ENCODE measurements at places on chromosomes 2 and 18. TPM values are rescaled to one million over a fixed set of nuclear protein-coding genes. Genes with fewer than 3 reads are reported as not detected.

DNA sequence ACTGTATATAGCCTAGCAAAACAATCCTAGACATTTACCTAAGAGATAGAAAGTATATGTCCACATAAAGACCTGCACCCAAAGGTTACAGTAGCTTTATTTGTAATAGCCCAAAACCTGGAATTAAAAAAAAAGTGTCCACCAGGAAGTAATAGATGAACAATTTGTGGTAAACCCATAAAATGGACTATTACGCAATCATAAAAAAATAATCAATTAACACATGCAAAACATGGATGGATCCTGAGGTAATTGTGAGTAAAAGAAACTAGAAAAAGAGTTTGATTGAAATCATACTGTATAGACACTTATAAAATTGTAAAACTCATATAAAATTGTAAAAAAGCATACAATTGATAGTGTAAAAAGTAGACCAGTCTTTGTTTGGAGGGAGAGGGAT, 673.0 kb upstream of the ZNF804A start:
- no peak for DNase-seq

GRCh38 chr2:236781933-236782816, 212.6 kb downstream of the ACKR3 start:
- DNase-seq: no peak

GRCh38 chr2:163370169-163370886, 365.5 kb downstream of the FIGN start:
- no peak for DNase-seq

DNA sequence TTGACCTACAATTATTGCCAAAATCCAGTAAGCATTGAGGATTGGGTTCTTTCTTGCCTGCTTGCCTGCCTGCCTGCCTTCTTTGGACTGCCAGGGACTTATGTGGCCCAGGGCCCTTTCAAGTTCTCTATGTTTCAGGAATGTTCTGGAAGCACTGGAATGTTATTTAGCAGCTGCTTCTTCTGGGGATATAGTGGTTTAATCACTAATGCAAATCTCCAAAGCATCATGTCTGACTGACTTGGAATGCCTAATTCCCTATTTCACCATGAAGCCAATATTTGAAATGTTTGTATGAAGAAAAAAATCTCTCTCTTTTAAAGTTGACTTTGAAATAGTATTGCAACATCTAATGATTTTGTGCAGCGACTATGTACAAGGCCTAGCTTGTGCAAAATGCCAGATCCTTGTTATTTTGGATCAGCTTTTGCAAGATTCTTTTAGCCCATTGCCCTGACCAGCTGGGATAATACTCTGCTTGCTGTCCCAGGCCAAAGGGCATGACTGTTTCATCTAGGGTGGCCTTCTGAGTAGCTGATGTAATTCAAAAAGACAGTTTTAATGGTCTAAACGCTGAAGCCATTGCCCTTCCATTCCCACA, 204.6 kb downstream of the RND3 start:
- no peak for DNase-seq

- peak; percentile 36 for DNase-seq
Measured at GRCh38 chr2:64203858-64204632, 59.8 kb upstream of the PELI1 start.

DNA sequence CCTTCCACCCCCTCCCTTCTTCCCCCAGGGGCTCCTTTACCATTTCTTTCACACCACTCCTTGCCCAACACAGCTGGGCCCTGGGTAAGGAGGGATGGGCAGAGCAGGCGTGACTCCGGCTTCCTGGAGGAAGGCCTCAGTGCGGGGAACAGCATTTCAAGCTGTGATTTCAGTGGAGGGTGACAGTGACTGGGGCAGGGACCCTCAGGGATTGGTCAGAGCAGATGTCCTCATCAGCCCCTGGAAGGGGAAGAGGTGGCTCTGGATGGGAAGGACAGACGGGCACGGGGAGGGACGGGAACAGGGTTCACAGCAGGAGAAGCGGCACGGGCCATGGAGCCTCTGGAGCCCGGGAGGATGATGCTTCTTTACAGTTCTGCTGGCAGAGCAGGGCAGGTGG, 130.8 kb upstream of the TWIST2 start:
- no peak for DNase-seq

- no peak for DNase-seq
Measured at GRCh38 chr2:64737547-64737946, 83.8 kb upstream of the SERTAD2 start.

GRCh38 chr2:174282441-174282840, 34.1 kb upstream of the OLA1 start:
- DNase-seq: no peak

- DNase-seq: no peak
Measured at GRCh38 chr2:166179201-166179600, 51.4 kb upstream of the SCN1A start.

DNA sequence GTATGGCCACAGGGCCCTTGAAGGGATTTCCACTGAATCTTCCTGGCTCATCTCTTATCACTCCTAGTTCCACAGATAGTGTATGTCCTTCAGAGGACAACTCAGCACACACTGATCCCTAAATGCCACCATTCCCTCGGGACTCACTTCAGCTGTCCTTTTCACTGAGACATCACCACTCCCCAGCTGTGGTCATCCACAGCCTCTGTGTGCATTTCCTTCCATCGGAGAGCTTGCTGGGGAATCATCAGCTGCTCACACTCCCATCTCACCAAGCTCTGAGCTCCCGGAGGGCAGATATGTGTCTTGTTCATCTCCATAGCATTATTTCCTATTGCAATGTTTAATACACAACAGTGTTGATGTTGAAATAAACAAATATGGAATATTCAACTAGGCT, 759.5 kb downstream of the RNF144A start:
- DNase-seq: no peak

- no peak for DNase-seq
Measured at GRCh38 chr2:230203110-230203676, 16.6 kb downstream of the SP110 start.

Gene ASIC4
- 0.37 TPM for total RNA-seq

Gene NCKAP5
- total RNA-seq: 0.26 TPM

Gene SDC1
- 22.3 TPM for total RNA-seq

Gene C2orf15
- total RNA-seq: 6.2 TPM

Gene CD226
- 0.04 TPM for total RNA-seq

Gene PDIA6
- 301 TPM for total RNA-seq

Gene SPC25
- 28.5 TPM for total RNA-seq

Gene GREB1L
- total RNA-seq: 2.7 TPM

Gene G6PC2
- total RNA-seq: not detected

Gene AP1S3
- 11.0 TPM for total RNA-seq

Gene RANBP2
- total RNA-seq: 87.2 TPM

Gene PARD6G
- 12.0 TPM for total RNA-seq

Gene IMP4
- 101 TPM for total RNA-seq

Gene BCL2
- total RNA-seq: 1.3 TPM

Measured in H9 (cell line).